ENCODE measurements at places on chromosomes 2 and 18. TPM values are rescaled to one million over a fixed set of nuclear protein-coding genes. Genes with fewer than 3 reads are reported as not detected.

GRCh38 chr2:73135236-73135635, 22.5 kb upstream of the RAB11FIP5 start:
- DNase-seq, result no peak

GRCh38 chr2:240836781-240837467, 16.9 kb upstream of the KIF1A start:
- DNase-seq, result no peak

DNA sequence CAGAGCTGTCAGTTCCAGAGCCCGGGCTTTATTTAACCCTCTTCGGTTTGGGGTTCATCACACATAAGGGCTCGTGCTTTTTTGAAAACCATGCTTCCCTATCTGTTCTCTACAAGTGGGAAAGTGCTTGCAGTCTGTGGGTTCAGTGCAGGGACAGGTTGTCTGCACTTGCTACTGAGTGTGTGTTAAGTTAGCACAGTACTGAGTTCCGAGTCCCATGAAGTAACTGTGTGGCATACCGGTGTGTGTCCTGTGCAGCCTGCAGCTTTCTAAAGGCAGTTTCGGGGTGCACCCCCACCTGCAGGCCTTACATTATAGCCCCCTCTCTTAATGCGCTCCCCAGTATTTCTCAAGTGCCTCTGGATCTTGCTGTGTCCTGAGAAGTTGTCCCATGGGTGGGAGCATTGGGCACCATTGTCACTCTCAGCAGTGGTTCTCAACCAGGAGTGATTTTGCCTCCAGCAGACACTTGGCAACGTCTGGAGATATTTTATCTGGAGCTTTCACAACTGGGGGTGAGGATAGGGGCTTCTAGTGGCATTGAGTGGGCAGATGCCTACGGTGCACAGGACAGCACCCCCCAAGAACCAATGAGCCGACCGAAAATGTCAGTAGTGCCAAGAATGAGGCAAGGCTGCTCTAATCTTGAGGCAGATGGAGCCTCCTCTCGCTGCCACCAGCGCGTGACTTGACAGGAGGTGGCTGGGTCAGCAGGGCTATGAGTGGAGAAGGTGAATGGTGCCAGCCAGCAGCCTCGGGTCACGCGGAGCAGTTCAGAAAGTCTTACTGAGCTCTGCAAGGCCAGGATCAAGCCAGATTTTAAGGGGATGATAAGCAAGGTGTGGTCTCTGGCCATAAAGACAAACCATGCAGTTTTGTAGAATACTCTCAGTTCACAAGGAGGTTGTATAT, 152.2 kb downstream of the SMAD7 start:
- DNase-seq, result no peak

GRCh38 chr18:41009926-41010325, 945.1 kb upstream of the PIK3C3 start:
- DNase-seq, result no peak

- DNase-seq, result no peak
Measured at GRCh38 chr2:40225670-40226210, 226.2 kb downstream of the SLC8A1 start.

DNA sequence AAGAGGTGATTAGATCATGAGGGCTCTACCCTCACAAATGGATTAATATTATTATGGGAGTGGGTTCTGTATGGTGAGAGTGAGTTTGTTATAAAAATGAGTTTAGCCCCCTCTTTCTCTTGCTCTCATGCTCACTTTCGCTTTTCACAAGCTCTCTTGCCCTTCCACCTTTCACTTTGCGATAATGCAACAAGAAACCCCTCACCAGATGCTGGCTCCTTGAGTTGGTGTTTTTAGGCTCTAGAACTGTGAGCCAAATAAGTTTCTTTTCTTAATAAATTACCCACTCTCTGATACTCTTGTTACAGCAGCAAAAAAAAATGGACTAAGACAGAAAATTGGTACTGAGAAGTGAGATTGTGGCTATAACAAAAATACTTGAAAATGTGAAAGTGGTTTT, 106.5 kb downstream of the EHBP1 start:
- no peak for DNase-seq

GRCh38 chr2:26438926-26439325, 37.2 kb downstream of the DRC1 start:
- DNase-seq, result no peak

GRCh38 chr2:118050386-118050785, 36.5 kb upstream of the CCDC93 start:
- DNase-seq, result no peak

DNA sequence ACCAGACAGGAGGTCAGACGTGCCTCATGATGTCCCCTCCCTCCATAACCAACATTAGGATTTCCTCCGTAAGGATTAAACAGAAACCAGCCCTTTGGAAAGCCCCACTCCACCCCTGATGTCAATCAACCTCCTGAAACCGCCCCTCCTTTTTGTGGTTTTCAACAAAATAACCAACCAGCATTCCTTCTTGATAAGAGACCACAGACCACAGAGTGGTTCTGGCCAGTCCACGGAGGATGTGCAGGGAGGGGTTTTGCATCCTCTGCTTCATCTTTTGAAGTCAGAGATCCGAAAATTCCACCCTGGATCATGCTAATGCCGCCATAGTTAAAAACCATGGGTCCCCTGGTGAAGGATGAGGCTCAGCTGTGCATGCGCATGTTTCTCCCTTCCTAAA, 180.0 kb upstream of the CCDC150 start:
- no peak for DNase-seq

GRCh38 chr2:102093662-102094061, 48.9 kb upstream of the IL1R1 start:
- no peak for DNase-seq

DNA sequence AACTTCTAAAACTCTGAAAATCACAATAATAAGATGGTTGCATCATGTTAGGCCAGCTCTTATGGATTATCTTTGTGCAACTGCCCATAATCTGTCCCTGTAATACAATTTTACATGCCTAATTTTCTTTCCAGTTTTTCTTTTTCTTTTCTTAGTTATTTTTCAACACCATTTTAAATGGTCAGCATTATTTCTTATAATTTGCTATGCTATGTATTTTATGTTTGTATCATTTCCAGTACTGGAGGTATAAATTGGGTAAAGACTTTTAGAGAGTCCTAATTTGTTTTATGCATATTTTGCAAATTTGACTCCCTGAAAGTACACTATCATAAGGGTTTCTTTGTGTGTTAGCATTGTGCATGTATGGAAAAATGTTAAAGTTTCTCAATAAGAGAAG, 333.0 kb downstream of the CCDC178 start:
- DNase-seq, result no peak

DNA sequence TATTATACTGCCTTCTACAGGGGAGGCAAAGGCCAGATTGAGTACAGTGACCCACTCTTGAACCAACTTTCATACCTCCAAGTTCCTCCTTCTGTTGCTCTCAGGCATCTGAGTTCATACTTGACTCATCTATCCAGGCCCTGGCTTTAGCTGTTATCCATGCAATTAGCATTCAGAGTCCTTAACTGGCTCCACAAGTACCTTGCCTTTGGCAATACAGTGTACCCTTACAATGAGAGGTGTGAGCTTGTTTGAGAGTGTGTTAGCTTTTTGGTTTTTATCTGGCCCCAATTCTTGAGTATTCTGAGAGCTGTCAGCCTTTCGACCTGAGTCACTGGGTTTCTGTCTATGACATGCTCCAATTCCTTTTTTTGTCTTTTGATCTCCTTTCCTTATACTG, 60.2 kb downstream of the EHD3 start:
- DNase-seq, result no peak

GRCh38 chr2:74006459-74006858, 21.7 kb downstream of the TET3 start:
- no peak for DNase-seq

- no peak for DNase-seq
Measured at GRCh38 chr2:120893811-120894584, 158.3 kb downstream of the GLI2 start.

DNA sequence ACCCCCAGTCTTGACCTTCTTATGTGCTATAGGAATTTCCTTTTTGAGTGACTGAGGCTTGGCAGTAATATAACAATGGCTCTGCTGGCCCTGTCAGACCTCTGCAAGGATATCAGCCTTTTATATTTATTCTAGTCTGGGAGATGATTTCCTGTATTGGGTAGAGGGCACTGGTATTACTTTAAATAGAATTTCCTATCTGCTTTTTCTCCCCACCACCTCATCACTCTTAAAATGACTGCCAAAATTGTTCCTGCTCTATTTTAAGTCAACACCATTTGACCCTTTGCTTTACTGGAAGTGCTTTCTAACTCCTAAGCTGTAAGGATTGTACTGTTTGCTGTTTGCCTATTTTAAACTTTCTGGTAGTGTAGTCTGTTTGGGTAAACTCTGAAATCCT, 658.4 kb upstream of the FSHR start:
- DNase-seq, result no peak

- DNase-seq, result no peak
Measured at GRCh38 chr2:20106746-20107145, 55.3 kb upstream of the LAPTM4A start.

SCYGR4 gene
- total RNA-seq, result not detected

IL1B gene
- 0.86 TPM for total RNA-seq

AMER3 gene
- total RNA-seq, result not detected

IL1R2 gene
- 2.7 TPM for total RNA-seq

IL36B gene
- not detected for total RNA-seq

CCDC142 gene
- total RNA-seq, result 35.7 TPM

NEU2 gene
- not detected for total RNA-seq

ATP9B gene
- 90.4 TPM for total RNA-seq

ABCG5 gene
- not detected for total RNA-seq
